Smooth muscle cell of the umbilical artery (primary cell): ENCODE measurements at places on chromosomes 2 and 18. TPM values are rescaled to one million over a fixed set of nuclear protein-coding genes. Genes with fewer than 3 reads are reported as not detected.

Gene RAB6C
- not detected in 2 replicates for total RNA-seq

Gene ASTL
- total RNA-seq = 0.23 TPM in 1 of 2 replicates, not detected in the other

Gene C2orf72
- total RNA-seq = 1.1 and 1.2 TPM in 2 replicates

Gene PSTPIP2
- total RNA-seq = 7.1 and 16.7 TPM in 2 replicates

Gene CD8B2
- total RNA-seq = not detected in 2 replicates

Gene TLX2
- total RNA-seq = not detected in 2 replicates

Gene ALPI
- total RNA-seq = not detected in 2 replicates

Gene CHRND
- not detected in 2 replicates for total RNA-seq

Gene TM4SF20
- not detected in 2 replicates for total RNA-seq

Gene WDR12
- 44.2 and 56.6 TPM in 2 replicates for total RNA-seq

Gene IL36G
- total RNA-seq = not detected in 2 replicates

Gene PTPRN
- total RNA-seq = 66.2 and 67.6 TPM in 2 replicates

Gene EN1
- 0.18 and 0.30 TPM in 2 replicates for total RNA-seq

Gene TNFAIP6
- 2.3 and 41.6 TPM in 2 replicates for total RNA-seq

Gene TMEM178A
- total RNA-seq = 0.30 and 0.92 TPM in 2 replicates

Gene NT5C1B
- total RNA-seq = not detected in 2 replicates

Gene CTLA4
- not detected in 2 replicates for total RNA-seq

Gene TFPI
- total RNA-seq = 108 and 310 TPM in 2 replicates

Gene ZAP70
- total RNA-seq = 0.05 TPM in 1 of 2 replicates, not detected in the other

Gene MBD1
- total RNA-seq = 62.7 and 79.3 TPM in 2 replicates
